ENCODE measurements at places on chromosomes 16 and 17.

GRCh38 chr16:48276102-48276501, 28.8 kb upstream of the ABCC11 start:
- peaks cover 4% of the 10 kb centered on the region for H3K4me1 ChIP-seq
- no peak overlapping the region for H3K27ac ChIP-seq
- no peaks in the 10 kb centered on the region for H3K27me3 ChIP-seq
- H3K36me3 ChIP-seq, result no peaks in the 10 kb centered on the region
- H3K4me3 ChIP-seq, result no peak overlapping the region

DNA sequence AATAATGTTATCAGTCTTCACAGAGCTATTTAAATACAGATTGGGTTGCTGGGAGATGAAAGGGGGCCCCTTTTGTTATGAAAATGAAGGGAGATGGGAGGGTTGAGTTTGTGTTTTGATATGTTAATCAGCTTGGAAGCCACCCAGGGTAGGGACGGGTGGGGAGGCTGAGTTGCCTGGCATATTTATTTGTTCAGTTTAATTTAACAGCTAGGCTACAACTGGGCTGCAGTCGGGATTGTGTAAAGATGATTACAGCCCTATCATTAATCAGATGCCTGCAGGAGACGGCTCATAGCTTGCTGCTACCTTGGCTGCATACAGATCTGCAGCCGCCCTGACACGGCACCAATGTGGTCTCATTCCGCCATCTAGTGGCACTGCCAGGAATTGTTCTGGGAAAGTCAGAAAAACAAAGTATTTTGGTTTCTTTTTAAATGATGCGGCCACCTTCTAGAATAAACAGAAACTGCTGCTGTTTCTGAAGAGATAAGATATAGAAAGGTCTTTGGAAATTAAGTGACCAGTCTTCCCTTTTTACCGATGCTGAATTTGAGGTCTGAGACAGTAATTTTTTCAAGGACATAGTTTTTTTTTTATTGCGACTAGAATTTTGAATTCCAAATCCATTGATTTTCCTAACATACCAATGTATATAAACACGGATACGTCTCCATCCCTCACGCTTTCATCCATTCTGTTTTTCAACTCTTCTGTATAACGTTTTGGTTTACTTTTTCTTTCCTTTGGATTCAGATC, 458.0 kb upstream of the ASIC2 start:
- no peak overlapping the region for H3K4me3 ChIP-seq
- no peaks in the 10 kb centered on the region for H3K27me3 ChIP-seq
- peak; percentile 81 for DNase-seq
- H3K36me3 ChIP-seq, result no peaks in the 10 kb centered on the region
- peaks cover 6% of the 10 kb centered on the region for H3K4me1 ChIP-seq

GRCh38 chr17:62653826-62654761, 26.6 kb downstream of the MRC2 start:
- no peaks in the 10 kb centered on the region for H3K27me3 ChIP-seq
- no peak overlapping the region for H3K4me3 ChIP-seq
- peaks cover 9% of the 10 kb centered on the region for H3K4me1 ChIP-seq
- peak overlapping the region; percentile 65 for H3K27ac ChIP-seq

DNA sequence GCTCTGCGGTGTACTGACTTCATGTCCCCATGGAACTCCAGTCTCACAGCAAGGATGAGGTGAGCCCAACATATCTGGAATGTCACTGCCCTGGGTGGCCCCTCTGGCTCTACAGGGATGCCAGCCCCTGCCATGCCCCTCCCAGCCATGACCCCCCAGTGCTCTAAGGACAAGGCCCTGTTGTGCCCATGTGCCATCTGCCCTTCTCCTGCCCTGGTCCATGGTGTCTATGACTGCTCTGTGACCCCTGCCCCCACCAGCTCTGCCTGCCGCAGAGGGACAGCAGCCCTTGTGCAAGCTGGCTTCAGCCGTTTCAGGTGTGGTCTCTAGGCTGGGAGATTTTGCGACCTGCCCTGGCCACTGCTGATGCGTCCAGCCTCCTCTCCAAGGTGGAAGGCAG, 40.3 kb downstream of the TK2 start:
- no peaks in the 10 kb centered on the region for H3K27me3 ChIP-seq
- no peak overlapping the region for H3K27ac ChIP-seq
- DNase-seq, result no peak
- no peaks in the 10 kb centered on the region for H3K36me3 ChIP-seq
- peaks cover 2% of the 10 kb centered on the region for H3K4me1 ChIP-seq
- no peak overlapping the region for H3K4me3 ChIP-seq
